ENCODE measurements at places on chromosomes 4 and X.

GRCh38 chr4:56742080-56742871 is 61.2 kb upstream of the HOPX start:
- DNase-seq = no peak

DNA sequence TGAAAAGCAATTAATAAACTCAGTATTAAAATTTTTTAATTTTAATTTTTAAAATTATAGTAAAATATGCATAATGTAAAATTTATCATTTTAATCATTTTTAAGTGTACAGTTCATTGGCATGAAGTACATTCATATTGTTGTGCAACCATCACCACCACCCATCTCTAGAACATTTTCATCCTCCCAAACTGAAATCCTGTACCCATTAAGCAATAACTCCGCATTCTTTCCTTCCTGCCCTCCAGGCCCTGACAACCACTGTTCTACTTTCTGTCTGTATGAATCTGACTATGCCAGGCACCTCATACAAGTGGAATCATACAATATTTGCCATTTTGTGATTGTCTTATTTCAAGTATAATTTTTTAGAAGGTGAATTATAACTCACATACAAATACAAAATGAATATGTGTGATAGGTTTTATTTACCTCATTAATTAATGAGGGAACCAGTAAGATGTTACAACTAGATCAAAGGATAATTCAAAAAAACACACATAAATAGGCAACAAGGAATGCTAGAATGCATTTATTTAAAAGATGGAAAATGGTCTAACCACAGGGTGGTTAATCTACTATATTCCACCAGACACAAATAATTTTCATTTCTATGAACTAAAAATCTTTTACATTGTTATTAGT is 13.1 kb upstream of the AFF1 start:
- DNase-seq = no peak

GRCh38 chrX:118807151-118808017 is 16.2 kb upstream of the ZCCHC12 start:
- peak; percentile 0 for DNase-seq

- no peak for DNase-seq
Observed at GRCh38 chrX:10769195-10769594, 148.8 kb upstream of the MID1 start.

- DNase-seq = no peak
Observed at GRCh38 chr4:88207171-88207570, 48.7 kb upstream of the ABCG2 start.

DNA sequence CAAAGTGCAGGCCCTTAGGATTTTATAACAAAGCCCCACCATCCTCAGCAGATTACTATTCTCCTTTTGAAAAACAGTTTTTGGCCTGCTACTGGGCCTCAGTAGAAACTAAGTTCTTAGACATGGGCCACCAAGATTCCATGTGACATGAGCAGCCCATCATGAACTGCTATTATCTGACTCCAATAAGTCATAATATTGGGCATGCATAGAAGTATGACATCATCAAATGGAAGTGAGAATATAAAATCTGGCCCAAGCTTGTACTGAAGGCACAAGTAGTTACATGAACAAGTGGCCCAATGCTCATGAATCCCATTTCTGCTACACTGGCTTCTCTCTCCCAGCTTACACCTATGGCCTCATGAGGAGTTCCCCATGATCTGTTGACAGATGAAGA is 404.8 kb downstream of the EPHA5 start:
- DNase-seq = no peak

- DNase-seq = no peak
Observed at GRCh38 chr4:7903791-7904516, 35.7 kb downstream of the AFAP1 start.

Data from epithelial cell of prostate (primary cell).